Left renal pelvis (tissue), 4 donors: ENCODE measurements at places on chromosomes 6 and 20. TPM values are rescaled to one million over a fixed set of nuclear protein-coding genes. Genes with fewer than 3 reads are reported as not detected.
A peak's percentile ranks its signal among the peaks of the same experiment; 100 is the strongest.

DNA sequence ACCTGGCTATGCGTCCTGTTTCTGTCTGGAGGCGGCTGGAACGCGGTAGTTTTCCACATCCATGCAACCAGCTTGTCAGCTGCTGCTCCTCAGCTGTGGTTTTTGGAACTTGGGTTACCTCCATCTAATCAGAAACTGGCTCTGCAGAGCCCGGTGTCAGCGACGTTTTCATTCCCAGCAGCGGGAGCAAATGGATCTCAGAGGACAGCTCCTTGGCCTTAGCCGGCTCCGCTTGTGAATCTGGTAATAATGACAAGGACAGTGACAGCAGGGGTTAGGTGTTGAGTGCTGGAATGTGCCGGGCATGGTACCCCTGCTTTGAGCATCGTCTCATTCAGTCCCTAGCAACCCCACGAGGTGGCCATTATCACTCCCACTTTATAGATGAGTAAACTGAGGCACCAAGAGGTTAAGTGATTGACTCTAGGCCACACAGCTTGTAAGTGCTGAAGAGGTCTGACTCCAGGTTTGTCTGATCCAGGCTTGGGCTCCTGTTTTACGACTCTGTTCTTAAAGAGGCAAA, 1.3 kb downstream of the SLCO4A1 start:
- no peak for DNase-seq

GRCh38 chr6:34315780-34316179, 67.0 kb upstream of the SMIM29 start:
- no peak for DNase-seq

DNA sequence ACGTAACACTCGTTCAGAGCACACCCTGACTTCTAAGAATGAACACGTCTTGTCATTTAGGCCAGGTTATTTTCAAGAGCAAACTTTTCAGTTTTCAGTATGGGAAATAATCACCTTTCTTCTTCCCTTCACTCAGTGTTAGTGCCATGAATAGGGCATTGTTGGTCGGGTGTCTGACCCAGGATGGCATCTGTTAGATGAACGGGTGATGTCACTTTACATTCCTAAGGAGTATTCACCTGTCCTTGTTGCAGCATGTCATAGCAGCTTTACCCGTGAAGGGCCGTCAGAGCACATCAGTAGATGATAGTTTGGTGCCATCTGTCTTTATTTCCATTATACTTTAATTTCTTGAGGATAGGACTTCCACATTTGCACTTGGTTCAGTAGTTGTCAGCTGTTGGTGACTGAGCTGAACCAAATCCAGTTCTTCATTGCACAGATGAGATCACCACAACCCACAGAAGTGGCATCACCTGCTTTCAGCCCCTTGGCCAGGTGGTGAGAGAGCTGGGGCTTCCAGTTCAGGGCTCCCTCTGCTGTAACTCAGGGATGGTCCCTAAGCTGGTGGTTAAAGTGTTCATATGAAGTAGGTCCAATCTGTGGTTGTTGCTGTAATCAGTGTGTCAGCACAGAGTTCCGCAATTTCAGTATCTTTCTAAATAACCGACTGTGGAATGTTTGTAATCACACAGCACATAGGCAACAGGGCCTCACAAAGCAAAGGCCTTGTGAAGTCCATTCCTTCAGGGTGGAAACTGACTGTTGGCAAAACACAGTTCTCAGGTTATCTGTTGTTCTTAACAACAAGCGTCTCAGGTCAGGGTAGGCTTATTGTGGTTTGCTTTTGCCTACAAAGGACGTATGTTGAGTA, 68.2 kb downstream of the FAM120B start:
- DNase-seq: no peak

GRCh38 chr6:69391106-69391505, 405.7 kb downstream of the LMBRD1 start:
- DNase-seq: no peak

GRCh38 chr20:2280082-2280481, 15.7 kb upstream of the TGM3 start:
- DNase-seq: no peak

DNA sequence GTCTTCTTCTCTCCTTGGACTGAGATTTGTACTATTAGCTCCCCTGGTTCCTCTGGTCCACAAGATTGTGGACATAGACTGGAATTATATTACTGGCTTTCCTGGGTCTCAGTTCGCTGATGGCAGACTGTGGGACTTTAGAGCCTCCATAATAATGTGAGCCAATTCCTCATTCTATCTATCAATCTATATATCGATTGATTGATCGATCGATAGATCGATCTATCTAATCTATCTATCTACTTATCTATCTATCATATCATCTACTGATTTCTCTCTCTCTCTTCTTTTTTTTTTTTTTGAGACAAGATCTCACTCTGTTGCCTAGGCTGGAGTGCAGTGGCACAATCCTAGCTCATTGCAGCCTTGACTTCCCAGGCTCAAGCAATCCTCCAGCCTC, 51.5 kb upstream of the DDR1 start:
- DNase-seq: no peak

GRCh38 chr20:59827138-59828056, 106.0 kb downstream of the SYCP2 start:
- no peak for DNase-seq

- DNase-seq: no peak
Measured at GRCh38 chr6:129967427-129967826, 51.0 kb upstream of the L3MBTL3 start.

GRCh38 chr6:137175868-137176245, 2.4 kb upstream of the IL22RA2 start:
- no peak for DNase-seq

GRCh38 chr20:51758978-51759544, 9.1 kb downstream of the ATP9A start:
- DNase-seq: no peak

- DNase-seq: no peak
Measured at GRCh38 chr20:967796-968742, 34.0 kb downstream of the RSPO4 start.

DNA sequence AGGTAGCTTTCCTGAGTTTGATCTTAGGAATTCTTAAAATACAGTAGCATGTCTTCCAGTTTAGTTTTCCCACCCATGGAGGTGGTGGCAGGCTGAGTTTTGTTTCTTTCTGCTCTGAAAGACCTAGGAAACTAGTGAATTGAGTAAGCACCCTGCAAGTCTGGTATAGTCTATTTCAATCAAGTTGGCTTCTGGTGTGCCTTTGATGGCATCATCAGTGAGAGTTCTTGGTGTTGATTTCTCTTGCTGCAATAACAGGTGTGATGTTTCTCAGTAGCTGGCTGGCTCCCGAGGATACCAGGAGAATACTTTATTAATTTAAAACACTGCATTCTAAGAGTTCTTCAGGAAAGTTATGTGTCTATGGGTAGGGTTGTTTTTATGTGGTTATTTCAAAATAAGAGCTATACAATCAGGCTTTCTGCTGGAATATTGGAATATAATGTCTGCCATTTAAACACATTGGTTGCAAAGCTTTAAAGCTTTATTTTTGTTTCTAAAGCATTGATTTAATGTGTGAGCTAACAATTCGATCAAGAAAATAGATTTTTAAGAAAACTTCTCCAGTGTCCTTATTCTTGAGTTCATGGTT, 19.0 kb downstream of the VAPB start:
- no peak for DNase-seq

GRCh38 chr6:88764081-88764480, 199.3 kb downstream of the RNGTT start:
- DNase-seq: no peak

DNA sequence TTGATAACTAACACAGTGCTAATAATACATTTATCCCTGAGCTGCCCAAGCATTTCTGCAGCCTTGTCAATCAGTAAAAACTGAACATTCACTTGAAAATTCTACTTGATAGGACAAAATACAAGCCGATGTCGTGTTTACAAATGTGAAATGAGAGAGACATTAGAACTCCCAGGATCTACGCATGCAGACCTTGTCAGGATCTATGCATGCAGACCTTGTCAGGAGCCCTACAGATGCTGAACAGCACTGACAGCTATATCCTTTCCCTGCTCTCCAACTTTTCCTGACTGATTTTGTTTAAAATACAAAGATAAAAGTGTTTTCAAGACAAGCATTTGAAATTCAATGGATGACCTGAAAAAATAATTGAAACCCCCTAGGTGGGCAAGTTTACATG, 28.9 kb downstream of the INSM1 start:
- no peak for DNase-seq

- no peak for DNase-seq
Measured at GRCh38 chr6:40788661-40789655, 201.8 kb upstream of the LRFN2 start.

DNA sequence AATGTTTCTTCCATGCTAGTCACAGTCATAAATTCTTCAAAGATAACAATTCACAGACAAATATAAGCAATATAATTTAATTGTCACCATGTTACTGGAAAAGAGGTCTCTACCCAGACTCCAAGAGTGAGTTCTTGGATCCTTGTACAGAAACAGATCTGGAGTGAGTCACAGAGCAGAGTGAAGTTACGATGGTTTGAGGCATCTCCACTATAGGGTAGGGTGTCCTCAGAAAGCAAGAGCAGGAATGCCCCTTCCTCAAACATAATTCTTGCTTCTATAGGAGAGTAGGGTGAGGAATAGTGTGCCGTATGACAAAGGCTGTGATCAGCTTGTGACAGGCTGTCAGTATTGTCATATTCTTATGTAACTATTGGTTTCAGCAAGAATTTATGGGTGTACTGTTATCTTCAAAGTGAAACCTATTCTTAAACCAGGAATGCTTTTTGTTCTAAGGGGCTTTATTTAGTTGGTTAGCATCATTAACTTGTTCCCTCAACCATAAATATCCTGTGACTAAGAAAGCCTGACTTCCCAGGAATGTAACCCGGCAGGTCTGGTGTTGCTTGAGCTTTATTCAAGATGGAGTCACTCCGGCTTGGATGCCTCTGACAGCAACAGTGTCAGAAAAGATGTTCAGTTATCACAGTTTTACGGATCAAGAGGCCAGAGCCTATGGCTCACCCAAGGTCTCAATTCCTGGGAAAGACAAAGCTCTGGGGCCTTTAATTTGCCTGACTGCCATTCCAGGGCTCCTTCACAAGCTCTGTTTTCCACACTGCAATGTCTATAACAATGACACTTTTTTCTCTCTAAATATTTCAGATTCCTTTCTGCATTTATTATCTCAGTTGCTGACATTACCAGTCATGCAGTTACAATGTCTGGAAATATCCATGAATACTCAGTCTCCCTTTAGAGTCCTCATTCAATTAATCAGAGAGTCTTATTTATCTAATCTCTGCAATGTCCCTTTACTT, 298.6 kb downstream of the C6orf118 start:
- peak; percentile 46 for DNase-seq

GRCh38 chr6:151224076-151224475, 15.7 kb upstream of the AKAP12 start:
- DNase-seq: no peak

GRCh38 chr20:31843881-31844280, 1.5 kb downstream of the FOXS1 start:
- no peak for DNase-seq

- DNase-seq: no peak
Measured at GRCh38 chr6:108365478-108365877, 70.6 kb downstream of the AFG1L start.

DNA sequence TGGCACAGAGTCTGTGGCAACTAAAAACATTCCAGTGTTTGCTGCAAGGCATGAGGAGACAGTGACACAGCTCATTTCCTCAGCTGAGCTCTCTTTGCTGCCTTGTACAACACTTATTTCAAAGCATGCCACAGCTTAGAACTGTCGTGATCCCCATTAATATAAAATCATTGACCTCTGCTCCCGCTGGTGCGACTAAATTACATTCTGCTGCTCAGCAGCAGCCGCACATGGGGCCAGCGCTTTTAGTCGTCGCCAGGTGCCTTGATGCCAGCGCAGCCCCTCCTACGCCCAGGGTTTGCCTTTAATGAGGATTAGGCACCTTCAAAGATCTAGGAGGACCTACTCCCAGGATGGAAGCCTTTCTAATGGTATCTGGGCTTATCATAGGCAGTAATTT, 717.9 kb upstream of the POU3F2 start:
- no peak for DNase-seq

DNA sequence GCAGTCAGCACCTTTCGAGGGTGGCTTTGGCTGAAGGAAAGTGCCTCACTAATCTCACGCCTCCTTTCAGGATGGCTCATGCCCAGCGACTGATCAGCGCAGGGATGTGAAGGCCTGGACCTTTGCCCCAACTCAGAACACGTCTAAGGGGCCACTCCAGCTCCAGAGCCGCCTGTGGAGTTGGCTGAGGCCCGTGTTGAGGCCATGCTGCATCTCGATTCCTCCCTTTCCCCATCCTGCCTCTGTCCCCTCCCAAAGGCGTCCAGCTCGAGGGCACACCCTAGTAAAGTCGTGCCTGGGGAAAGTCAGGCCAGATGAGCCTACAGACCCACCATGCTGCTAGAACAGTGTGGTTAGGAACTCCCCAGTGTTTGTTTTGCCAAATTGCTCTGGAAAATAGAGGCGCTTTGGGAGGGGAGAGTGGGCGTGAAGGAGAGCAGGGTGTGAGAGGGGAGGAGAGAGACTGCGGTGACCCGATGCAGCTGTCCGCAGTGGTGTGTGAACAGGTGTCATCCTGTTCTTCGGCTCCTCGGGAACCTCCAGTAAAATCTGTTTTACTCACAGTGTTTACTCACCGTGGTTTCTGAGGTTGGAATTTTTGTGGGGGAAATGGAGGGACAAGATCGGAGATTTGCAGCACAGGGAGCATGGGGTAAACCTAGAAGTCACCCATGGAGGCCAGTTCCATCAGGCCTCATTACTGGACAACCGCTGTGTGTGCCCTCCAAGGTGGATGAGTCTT, 85.0 kb upstream of the PMEPA1 start:
- DNase-seq: no peak

GRCh38 chr6:25181350-25181724, 97.8 kb upstream of the CARMIL1 start:
- DNase-seq: no peak

GRCh38 chr20:58598211-58599015, 52.7 kb upstream of the STX16 start:
- DNase-seq: no peak

GRCh38 chr6:139240161-139241010, 51.4 kb downstream of the TXLNB start:
- no peak for DNase-seq

- no peak for DNase-seq
Measured at GRCh38 chr20:47509685-47510084, 8.0 kb downstream of the NCOA3 start.

ADGRB3 gene
- 5.7 TPM for polyA plus RNA-seq

RSPO3 gene
- polyA plus RNA-seq: 299 TPM

NKX2-2 gene
- not detected for polyA plus RNA-seq

REM1 gene
- polyA plus RNA-seq: 1.0 TPM

RIMS1 gene
- polyA plus RNA-seq: 2.3 TPM

BPIFB2 gene
- not detected for polyA plus RNA-seq

ADAM33 gene
- polyA plus RNA-seq: 12.0 TPM

CD24 gene
- polyA plus RNA-seq: 904 TPM

ADGRG6 gene
- 15.1 TPM for polyA plus RNA-seq

CAP2 gene
- 14.2 TPM for polyA plus RNA-seq

RBPJL gene
- not detected for polyA plus RNA-seq

PTK7 gene
- polyA plus RNA-seq: 236 TPM

ZC3H12D gene
- 0.20 TPM for polyA plus RNA-seq
